ENCODE measurements at places on chromosomes 4 and X.

DNA sequence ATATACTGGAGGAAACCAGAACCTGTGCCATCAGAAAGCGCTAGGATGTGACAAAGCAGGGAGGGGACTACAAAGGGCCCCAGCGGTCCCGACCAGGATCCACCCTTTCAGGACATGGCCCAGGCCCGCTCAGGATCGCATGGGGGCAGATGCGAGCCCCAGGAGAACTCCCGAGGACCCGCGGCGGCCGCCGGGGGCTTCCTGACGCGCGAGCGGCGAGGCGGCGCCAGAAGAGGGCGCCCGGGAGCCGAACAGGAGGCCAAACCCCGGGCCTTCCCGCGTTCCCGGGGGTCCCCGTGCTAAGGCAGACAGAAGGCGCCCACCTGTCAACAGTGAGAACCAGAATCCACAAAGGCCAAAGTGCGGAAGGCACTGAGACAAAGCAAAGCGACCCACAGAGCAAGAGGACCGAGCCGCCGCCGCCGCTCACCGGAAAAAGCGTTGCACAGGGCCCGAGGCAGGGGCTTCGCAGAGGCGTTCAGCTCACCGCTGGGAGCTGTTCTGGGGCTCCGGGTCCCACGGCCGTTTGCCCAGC, 7.3 kb upstream of the OPN1LW start:
- DNase-seq, result peak; percentile 61

- no peak for DNase-seq
Observed at GRCh38 chr4:99349338-99349737, 3.2 kb downstream of the ADH1C start.

GRCh38 chrX:154457491-154458115, 478 bp upstream of the PLXNA3 start:
- DNase-seq, result peak; percentile 51

- DNase-seq, result no peak
Observed at GRCh38 chr4:95549246-95550114, 707 bp upstream of the UNC5C start.

DNA sequence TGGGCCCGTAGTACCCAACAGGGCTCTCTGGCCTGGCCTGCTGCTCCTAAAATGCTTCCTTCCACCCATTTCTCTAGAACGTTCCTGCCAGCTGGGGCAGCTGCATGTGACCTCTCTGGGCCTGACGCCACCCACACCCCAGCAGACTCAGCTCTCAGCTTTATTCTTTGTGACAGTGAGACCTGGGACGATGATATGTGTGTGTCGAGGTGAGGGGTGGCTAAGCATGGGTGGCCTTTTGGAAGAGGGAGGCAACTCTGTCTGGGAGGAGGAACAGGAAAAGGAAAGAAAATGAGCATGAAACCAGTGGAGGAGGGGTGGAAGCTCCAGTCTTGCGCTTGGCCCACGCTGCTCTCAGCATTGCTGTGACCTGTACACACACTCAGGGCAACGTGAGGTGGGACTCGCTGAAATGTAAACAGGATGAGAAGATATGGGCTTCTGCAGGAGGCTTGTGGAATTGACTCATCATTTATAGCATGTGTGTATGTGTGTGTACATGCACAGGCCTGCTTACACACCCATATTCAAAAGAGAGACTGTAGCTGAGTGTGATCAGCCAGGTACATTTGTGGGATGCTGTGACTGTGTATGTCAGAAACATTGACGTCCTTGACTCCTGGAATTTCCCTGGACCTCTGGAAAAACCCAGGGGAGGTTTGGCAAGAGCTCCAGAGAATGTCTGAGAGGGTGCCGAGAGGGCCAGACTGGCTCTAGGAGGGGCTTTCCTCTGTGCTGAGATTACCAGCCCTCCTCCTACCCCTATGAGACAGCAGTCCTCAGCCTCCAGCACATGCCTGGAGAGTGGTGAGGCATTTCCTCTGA, 137.9 kb downstream of the PJA1 start:
- no peak for DNase-seq

DNA sequence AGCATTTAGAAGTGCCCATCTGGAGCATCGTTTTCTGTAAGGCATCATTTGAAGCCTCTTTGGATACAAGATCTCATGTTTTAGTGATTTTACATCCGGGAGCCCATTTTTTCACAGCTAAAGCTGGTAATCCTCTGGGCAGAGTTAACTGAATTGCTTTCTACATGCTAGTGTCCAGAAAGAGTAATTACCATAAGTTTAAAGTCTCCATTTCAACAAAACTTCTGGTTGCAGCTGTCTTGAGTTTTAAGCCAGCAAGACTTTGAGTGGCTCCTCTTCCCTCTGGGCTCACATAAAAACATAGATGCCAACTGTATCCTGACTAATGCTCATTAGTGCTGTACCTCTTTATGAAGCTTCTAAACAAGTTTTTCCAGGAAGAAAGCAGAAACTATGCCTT, 65.4 kb downstream of the GPRIN3 start:
- no peak for DNase-seq

- no peak for DNase-seq
Observed at GRCh38 chrX:24760363-24761000, 66.8 kb downstream of the POLA1 start.

DNA sequence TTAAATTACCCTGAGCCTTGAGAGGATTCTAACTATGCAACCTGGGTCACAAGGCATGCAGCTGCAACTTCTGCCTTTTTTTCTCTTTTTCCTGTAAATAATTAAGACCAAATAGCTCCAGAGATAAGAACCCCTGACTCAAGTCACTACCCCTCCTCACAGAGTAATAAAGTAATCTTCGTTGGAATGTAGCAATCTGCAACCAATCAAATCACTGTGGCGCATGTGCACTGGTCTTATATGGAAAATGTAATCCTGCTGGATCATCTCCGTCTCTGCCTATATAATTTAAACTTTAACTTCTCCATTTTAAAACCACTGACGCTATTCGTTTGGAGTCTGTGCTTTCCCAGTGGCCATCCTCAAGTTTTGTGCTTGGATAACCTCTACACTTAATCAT, 6.1 kb upstream of the EFHC2 start:
- no peak for DNase-seq

- DNase-seq, result no peak
Observed at GRCh38 chrX:16215660-16216059, 48.4 kb downstream of the MAGEB17 start.

DNA sequence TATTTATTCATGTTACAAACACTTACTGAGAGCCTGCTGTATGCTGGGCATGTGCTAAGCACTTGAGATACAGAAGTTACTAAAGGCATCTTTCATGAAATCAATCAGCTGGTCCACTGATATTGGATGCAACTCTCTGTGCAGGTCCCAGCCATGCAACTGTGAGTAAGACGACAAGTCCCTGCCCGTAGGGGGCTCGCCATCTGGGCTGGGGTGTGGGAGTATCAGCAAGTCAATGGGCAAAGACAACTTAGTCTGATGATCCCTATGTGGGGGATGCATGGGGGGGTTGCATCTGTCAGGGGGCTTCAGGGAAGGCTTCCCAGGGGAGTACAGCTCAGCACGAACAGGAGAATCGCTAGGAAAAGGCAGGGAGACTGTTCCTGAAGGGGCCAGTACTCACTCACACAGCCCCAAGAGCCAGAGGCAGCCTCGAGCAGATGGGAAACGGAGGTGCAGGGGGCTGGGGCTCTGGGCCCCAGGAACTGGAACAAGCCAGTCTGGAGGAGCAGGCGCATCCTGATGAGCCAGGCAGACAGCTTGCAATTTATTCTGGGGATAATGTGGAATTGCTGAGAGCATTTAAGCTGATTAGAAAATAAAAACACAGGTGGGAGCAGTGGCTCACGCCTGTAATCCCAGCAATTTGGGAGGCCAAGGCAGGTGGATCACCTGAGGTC, 40.2 kb downstream of the CRMP1 start:
- DNase-seq, result no peak

DNA sequence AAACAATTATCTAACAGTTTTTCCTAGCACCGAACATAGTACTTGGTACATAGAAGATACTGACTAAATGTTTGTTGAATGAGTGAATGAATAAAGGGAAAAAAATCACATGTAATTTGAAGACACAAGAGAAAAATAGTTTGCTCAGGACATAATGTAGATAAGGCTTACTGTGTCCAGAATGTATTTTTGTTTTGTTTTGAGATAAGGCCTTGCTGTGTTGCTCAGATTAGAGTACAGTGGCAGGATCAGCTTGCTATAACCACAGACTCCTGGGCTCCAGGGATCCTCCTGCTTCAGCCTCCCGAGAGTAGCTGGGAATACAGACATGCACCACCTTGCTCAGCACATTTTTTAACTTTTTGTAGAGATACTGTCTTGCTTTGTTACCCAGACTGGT, 6.5 kb downstream of the FAM199X start:
- DNase-seq, result no peak

- DNase-seq, result no peak
Observed at GRCh38 chr4:184891816-184892397, 66.1 kb upstream of the ACSL1 start.

- DNase-seq, result no peak
Observed at GRCh38 chr4:2478229-2478628, 9.3 kb downstream of the RNF4 start.

GRCh38 chr4:148289740-148290139, 152.5 kb downstream of the NR3C2 start:
- DNase-seq, result no peak

- DNase-seq, result no peak
Observed at GRCh38 chr4:156312261-156312847, 358.7 kb upstream of the CTSO start.

DNA sequence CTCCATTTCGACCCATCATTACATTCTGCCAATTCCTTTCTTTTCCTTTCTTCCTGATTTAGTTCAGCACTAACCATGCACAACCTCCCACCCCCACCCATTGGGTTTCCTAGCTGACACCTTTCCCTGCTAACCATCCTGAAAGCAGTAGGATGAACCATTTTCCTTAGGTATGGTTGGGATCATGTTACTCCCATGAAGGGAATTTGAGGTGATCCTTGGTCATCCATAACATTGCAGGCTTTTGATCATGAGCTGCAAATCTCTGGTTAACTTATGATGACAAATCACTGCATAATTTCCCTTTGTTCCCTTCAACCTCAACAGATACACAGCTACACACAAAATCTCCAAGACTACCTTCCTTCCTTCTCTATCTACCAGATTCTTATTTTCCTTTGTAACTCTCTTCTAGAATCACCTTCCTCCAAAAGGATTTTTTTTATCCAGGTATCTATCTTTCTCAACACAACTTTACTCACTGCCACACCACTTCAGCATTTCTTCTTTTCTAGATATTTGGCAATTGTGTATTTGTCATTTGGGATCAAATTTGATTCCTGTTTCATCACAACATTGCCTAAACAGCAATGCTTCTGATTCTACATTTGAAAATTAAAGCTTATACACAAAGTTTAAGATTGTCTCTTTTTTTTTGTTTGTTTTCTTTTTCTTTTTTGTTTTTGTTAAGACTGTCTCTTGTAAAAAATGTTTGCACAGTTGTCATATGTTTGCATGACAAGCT, 145.1 kb downstream of the RBM47 start:
- no peak for DNase-seq

GRCh38 chrX:46938589-46938988, 26.4 kb downstream of the JADE3 start:
- DNase-seq, result no peak

GRCh38 chr4:169263791-169264392, 6.9 kb downstream of the SH3RF1 start:
- no peak for DNase-seq

- DNase-seq, result no peak
Observed at GRCh38 chrX:12463052-12463451, 324.8 kb downstream of the FRMPD4 start.

GRCh38 chrX:107288676-107289075, 82.3 kb downstream of the DNAAF6 start:
- DNase-seq, result no peak

DNA sequence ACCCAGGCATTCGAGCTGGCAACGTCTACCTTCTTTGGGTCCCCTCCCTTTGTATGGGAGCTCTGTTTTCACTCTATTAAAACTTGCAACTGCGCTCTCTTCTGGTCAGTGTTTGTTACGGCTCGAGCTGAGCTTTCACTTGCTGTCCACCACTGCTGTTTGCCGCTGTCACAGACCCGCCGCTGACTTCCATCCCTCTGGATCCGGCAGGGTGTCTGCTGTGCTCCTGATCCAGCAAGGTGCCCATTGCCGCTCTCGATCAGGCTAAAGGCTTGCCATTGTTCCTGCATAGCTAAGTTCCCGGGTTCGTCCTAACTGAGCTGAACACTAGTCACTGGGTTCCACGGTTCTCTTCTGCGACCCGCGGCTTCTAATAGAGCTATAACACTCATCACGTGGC, 183.5 kb upstream of the GALNTL6 start:
- no peak for DNase-seq

DNA sequence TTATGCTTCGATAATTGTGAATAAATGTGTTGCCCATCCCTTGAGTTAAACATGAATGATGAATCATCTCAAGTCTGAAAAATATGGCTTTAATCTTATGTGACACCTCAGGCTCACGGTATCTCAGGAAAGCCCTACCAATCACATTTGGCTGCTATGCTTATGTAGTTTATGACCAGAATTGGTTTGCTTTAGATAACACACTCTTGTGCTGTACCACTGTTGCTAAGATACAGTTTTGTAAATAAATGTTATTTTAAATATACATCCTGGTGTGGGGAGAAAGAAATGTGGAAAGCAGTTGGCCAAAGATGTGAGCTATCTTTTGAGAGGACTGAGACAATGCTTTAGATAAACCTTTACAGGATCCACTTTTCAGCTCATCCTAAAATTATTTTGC, 63.2 kb downstream of the NPY1R start:
- DNase-seq, result no peak

- DNase-seq, result no peak
Observed at GRCh38 chrX:120690941-120691340, 61.1 kb upstream of the C1GALT1C1 start.

DNA sequence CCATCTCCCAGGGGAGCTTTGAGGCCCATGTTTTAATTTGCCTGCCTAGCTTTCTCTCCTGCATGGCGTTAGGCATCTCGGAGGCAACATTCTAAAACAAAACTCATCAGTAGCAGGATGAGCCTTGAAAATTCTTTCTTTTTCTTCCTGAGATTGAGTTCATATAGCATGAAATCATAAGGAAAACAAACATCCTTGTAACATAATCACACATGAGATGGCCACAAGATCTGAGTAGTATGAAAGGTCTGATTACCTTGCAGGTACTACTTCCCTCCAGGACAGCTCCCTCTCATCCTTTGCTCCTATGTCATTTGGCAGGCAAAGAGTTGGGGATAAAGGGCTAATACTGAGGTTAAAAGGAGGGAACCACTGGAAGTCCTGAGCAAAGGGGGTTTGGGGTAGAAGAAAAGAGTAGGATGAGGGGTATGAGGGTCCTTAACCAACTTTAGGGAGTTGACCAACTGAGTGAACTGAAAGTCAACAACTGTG, 37.5 kb upstream of the CXCL8 start:
- DNase-seq, result no peak

- no peak for DNase-seq
Observed at GRCh38 chr4:78612398-78613178, 61.0 kb downstream of the ANXA3 start.

- DNase-seq, result no peak
Observed at GRCh38 chr4:47213971-47214370, 182.6 kb downstream of the GABRB1 start.

DNA sequence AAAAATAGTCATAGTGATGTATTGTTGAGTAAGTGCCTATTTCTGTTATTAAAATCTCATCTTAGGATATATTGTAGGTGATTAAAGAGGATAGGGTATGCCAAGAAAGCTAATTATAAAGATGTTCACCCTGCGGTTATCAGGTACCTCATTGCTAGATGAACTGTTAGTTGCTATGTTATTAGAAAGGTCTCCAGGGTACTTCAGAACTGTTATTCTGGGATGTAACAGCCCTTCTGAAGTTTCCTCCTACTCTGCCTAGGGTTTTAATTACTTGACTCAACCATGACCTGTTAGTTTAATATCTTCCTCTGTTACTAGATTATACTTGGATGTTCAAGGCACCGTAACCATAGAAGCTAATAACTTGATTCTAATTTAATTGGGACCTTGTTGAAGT, 15.4 kb downstream of the TMPRSS11E start:
- DNase-seq, result no peak
